Activated T-cell treated with anti-CD3 and anti-CD28 coated beads for 4 hours (primary cell): ENCODE measurements at places on chromosomes 2 and 18.

DNA sequence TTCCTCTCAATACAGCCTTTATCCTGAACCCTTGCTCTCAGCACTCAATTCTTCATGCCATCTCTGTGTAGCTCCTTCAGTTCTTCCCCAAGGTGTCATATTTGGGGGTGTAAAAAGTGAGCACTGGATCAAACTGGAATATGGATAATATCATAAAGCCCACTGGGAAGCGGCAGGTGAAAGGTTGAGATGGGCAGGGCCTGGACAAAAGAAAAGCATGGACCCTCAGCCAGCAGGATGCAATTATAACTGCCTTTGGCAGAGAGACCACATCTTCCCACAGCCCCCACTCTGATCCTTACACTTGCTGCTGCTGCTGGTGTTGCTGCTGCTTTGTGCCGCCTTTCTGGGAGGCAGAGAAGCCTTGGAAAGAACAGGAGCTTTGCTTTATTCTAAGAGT, 31.2 kb upstream of the STPG4 start:
- no peak for DNase-seq

DNA sequence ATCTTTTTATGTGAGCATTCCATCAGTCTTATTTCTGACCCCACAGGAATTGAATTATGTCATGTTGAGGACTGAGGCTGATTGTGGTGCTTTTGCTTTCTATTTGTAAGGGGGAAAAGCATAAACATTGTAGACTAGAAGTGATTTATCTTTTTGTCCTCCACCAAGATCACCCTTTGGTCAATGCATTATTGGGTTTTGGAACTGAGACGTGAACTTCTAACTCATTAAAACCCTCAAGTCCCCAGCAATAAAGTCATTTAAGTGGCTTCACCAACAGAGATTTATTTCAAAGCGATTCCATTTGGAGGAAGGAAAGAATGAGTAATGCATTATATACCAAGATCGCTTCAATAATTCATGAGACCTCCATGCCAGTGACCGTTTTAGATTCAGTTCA, 75.5 kb upstream of the TXNDC2 start:
- DNase-seq = no peak

DNA sequence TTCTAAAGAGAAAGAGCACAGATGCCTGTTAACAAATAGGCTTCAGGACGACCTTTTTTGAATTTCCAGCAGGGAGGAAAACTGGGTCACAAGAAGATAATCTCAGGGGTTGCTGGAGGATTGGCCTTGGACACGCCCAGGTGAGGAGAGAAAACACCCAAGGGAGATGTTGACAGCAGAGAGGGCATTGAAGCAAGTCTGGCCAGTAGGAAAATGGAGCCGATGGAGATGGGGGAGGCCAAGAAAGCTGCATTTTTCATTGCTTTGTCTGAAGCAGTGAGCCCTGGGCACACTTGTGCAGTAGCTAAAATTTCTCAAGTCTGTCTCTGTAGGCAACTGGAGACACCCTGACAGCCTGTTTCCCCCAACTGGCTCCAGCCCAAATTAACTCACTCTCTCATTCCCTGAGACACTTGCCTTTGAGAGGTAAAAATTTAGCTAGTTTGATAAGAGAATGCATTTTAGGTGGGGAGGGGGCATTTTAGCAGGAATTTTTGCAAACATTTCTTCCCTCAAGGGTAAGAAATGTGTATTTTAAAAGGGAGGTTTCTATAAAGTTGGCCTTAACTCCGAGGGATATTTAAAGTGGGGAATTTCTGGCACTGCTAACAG, 165.5 kb downstream of the TGIF1 start:
- no peak for DNase-seq

DNA sequence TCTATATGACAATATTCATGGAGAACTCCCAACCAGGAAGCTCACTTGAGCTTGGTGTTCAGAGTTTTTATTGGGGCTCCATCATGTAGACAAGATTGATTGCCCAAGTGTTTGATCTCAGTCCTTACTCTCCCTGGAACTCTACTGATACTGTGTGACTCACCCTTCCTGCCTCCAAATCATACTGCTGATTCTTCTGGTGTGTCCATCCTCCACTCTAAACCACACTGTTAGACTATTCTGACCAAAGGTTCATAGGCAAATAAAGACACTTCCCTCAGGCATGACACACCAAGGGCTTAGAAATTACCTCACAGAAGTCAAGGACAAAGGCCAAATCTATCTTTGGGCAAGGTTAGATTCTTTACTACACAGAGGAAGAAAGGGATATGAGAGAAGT, 107.9 kb upstream of the CDH20 start:
- DNase-seq = no peak

DNA sequence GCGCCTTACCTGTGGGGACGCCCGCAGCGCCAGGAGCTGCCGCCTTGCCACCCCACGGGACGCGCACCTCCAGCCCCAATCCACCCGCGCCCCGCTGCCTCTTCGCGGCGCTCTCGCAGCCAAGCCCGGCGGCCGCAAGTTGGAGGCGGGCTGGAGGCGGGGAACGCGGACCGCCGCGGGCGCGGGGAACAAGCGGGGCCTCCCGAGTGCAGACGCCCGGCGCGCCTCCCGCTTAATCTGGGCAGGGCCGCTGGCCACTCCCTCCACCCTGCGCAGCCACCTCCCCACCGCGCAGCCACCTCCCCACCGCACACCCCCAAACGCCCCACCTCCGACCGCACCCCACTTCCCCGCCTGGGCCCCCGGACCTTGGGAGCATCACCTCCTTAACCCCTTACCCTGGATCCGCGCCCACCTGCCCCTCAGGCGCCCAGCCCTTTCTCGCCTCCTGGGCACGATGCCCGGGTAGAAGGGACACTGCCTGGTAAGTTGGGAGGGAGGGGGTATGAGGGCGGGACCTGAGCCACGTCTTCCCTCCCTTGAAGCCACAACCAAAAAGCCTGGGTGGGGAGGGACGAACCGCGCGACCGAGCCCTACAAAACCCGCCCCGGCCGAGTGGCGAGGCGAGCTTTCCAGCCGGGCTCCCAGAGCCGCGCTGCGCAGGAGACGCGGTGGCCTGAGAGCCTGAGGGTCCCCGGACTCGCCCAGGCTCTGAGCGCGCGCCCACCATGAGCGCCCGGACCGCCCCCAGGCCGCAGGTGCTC, at the start of the genes COL4A3 and COL4A4:
Gene COL4A3, plus strand, starts transcription at position 627 of the 765 bp plus-strand sequence. Its CDS starts 103 bp downstream, at position 730.
Gene COL4A4, minus strand, starts transcription at position 208 of the 765 bp plus-strand sequence. CDS start 16,722 bp downstream, outside the sequence.
- DNase-seq = no peak

- DNase-seq = no peak
Observed at GRCh38 chr2:67806816-67807215, 256.0 kb downstream of the C1D start.

DNA sequence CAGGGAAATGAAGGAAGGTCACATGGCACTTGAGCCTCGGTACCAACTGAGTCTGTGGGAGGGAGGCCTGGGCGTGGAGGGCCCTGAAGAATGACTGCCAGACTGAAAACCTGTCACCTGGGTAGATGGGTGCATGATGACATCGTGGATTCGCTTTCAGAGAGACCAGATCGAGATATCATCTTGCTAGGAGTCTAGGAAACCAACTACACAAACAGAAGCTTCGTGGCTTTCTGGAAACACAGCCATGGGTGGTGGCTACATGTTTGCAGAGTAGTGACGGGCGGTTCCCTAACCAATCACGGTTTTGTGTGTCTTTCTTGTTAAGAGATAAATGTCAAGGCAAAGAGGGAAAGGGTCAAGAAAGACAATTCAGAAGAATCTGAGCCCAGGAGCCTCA, 155.0 kb downstream of the EIPR1 start:
- DNase-seq = peak; percentile 8

- DNase-seq = no peak
Observed at GRCh38 chr2:36356298-36356989, 866 bp downstream of the CRIM1 start.

GRCh38 chr2:30979822-30980245, 158.4 kb downstream of the GALNT14 start:
- DNase-seq = no peak

DNA sequence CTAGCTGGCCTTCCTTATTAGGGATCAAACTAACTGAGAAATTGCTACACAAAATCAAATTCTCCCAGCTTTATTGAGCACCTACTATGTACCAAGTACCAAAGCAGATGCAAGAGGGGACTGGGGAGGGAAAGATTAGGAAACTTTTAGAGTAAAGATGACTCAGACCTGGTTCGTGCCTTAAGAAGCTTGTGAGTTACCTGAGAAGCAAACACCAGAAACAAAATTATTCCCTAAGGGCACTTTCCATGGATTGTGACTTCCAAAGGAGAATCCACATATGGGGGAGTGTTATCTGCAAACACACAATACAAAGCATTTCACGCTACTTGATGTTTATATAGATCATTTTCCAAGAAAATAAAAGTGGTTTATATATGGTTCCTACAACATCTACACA, 326.9 kb upstream of the HNRNPA3 start:
- no peak for DNase-seq

DNA sequence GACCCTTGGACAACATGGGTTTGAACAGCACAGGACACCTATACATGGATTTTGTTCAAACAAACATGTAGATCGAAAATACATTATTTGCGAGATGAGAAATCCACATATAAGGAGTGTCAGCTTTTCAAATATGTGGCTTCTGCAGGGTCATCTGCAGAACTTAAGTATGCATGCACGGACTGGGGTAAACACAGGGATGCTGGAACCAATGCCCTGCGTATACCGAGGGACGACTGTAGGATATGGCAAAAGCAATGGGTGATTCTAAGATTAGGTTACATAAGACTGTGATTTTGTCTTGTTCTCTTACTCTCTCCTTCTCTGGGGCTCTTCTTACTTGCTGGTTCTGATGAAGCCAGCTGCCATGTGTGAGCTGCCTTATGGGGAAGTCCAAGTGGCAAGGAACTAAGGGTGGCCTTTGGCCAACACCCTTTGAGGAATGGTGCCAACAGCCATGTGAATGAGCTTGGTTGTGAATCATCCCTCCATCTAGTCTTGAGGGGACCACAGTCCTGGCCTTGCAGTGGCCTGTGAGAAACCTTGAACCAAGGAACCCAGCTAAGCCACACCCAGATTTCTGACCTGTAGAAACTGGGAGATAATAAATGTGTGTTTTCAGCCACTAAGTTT, 66.5 kb downstream of the EVA1A start:
- DNase-seq = no peak

DNA sequence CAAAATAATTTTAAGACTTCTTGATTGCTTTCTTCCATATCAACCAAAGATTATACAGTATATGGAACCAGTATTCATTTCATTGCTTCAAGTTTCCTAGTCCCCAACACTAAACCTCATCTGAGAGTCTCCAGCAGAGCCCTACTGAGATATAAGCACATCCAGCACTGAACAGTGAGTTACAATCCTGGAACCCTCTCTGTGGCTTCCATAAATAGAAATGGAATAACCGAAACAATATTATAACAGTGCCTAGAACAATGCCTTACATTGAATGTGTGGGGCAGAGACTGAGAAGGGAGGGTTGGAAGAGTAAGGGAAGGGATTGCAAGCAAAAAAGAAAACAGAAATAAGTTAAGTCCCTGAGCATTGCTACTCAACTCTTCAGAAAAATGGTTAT, 18.9 kb downstream of the AAK1 start:
- DNase-seq = no peak

- no peak for DNase-seq
Observed at GRCh38 chr2:177983183-177983788, 89.3 kb downstream of the PDE11A start.

- DNase-seq = no peak
Observed at GRCh38 chr2:221205103-221205673, 366.9 kb downstream of the EPHA4 start.

DNA sequence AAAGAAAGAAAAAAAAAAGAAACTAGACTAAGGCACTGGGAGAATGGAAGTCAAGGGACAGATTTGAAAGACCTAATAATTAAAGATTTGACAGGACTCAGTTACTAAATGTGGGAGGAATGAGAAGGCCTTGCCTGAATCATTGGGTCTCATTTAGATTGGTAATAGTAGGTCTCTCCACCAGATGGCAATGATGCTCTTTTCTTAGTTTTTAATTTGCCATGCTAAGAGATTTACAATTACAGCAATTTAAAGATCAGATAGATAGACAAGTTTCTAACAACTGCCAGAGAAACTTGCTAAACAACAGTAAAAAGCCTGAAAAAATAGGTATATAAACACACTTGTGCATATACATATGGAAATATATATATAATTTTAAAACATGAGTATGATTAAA, 153.0 kb downstream of the TMEM247 start:
- no peak for DNase-seq

DNA sequence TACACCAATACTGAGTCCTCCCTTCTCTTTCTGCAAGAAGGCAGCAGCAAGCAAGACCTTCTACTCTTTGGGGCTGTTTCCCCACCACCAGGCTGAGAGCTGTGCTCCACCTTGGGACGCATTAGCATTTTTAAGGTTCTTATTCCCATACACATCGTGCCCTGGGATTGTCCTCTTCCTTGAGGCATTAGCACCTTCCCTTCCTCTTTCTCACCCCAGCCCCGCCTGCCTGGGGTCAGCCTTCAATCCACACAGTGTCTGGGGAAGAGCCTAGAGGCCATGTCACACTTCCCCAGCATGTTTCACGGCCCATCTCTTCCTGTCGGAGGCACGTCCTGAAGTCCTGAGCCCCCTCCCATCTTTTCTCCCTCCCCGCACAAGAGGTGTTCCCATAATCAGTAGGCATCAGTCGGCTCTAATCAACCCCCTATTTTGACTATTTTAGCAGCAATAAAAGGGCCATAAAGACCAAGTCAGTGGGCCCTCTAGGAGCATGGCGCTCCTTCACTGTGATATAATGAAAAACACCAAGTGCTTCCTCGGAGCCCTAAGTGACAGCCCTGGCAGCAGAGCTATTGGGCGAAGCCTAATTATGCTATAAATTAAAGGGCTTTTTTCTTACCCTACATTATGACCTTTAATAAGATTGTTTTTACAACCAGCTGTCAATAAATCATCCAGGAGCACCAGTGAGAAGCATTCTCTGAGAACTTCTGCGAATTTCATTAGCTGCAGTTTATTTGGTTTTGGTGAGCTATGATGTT, 55.0 kb upstream of the PKDCC start:
- no peak for DNase-seq

DNA sequence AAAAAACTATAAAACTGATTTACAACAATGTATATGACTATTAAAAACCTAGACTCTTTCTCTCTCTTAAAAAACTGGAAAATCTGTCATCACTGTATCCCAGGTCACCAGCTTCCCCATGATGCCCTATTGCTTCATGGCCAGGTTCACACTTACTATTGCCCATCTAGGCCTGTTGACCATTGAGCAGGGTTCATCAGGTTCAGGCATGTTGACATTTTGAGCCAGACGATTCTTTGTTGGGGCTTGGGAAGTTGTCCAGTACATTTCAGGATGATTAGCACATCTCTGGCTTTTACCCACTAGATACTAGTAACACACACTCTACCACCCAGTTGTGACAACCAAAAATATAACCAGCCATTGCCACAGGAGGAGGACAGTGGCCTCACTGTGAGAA, 26.9 kb upstream of the RAB27B start:
- no peak for DNase-seq
